Foreskin keratinocyte (primary cell): ENCODE measurements at places on chromosomes 7 and 10. TPM values are rescaled to one million over a fixed set of nuclear protein-coding genes. Genes with fewer than 3 reads are reported as not detected.

SLC26A5 gene
- total RNA-seq, result not detected in 2 replicates

CALHM3 gene
- not detected in 2 replicates for total RNA-seq

PLEKHS1 gene
- not detected in 2 replicates for total RNA-seq

UCMA gene
- not detected in 2 replicates for total RNA-seq

NFKB2 gene
- total RNA-seq, result 35.5 and 40.2 TPM in 2 replicates

ITGA8 gene
- not detected in 2 replicates for total RNA-seq

GDF2 gene
- total RNA-seq, result not detected in 2 replicates

MYO1G gene
- total RNA-seq, result 0.04 and 0.10 TPM in 2 replicates

ARPC1B gene
- 408 and 428 TPM in 2 replicates for total RNA-seq

CHAT gene
- total RNA-seq, result not detected in 2 replicates

SPOCK2 gene
- 0.14 and 0.27 TPM in 2 replicates for total RNA-seq

SYNPO2L gene
- not detected in 2 replicates for total RNA-seq

MTERF1 gene
- 10.9 and 11.0 TPM in 2 replicates for total RNA-seq

NEUROD6 gene
- not detected in 2 replicates for total RNA-seq
